ENCODE measurements at places on chromosomes 2 and 18. TPM values are rescaled to one million over a fixed set of nuclear protein-coding genes. Genes with fewer than 3 reads are reported as not detected.

- no peak overlapping the region for H3K27ac ChIP-seq
- H3K36me3 ChIP-seq, result no peaks in the 10 kb centered on the region
- H3K27me3 ChIP-seq, result peaks cover 81% of the 10 kb centered on the region
- H3K4me1 ChIP-seq, result peaks cover 10% of the 10 kb centered on the region
- no peak for DNase-seq
Measured at GRCh38 chr18:13217971-13218367, 591 bp upstream of the LDLRAD4 start.

DNA sequence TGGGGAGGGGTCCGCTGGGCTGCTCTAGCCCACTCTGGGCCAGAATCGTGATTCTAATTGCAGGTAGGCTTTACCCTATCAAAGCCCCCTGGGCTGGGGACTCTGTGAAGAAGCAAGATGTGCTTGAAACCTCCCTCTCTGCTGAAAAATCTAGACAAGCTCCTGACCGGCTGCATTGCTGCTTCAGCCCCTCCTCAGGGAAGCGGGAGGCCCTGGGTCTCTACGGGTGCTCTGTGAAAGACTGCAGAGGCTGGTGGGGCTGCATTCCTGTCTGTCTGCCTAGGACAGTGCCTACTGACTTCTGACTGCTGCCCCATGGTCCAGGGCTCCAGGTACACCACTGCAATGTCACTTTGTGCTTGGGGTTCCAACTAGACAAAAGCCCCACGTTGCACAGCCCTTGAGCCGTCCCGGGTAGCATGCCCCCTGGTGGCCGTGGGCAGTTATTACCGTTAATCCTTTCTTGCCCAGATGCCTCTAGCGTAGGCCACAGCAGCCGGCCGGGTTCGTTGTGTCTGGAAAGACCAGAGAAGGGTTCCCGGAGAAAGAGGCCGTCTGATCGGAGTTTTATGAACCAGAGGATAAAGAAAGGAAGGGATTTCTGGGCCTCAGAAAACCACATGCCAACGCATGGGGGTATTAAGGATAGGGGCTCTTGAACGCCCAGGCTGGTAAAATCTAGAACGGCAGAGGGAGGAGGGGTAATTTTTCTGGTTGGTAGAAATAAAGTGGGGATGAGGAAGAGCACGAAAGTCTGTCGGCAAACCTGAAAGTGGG lies 15.9 kb upstream of the C1QL2 start:
- H3K4me1 ChIP-seq, result no peaks in the 10 kb centered on the region
- H3K27me3 ChIP-seq, result peaks cover 11% of the 10 kb centered on the region
- H3K36me3 ChIP-seq, result no peaks in the 10 kb centered on the region
- no peak for DNase-seq

- no peak overlapping the region for H3K27ac ChIP-seq
- peaks cover 5% of the 10 kb centered on the region for H3K27me3 ChIP-seq
- H3K4me3 ChIP-seq, result no peak overlapping the region
Measured at GRCh38 chr2:236982693-236983455, 102.8 kb upstream of the COPS8 start.

- no peak overlapping the region for H3K27ac ChIP-seq
- no peaks in the 10 kb centered on the region for H3K27me3 ChIP-seq
- no peaks in the 10 kb centered on the region for H3K36me3 ChIP-seq
- no peaks in the 10 kb centered on the region for H3K4me1 ChIP-seq
- no peak overlapping the region for H3K4me3 ChIP-seq
Measured at GRCh38 chr2:154455866-154456265, 242.6 kb upstream of the KCNJ3 start.

DNA sequence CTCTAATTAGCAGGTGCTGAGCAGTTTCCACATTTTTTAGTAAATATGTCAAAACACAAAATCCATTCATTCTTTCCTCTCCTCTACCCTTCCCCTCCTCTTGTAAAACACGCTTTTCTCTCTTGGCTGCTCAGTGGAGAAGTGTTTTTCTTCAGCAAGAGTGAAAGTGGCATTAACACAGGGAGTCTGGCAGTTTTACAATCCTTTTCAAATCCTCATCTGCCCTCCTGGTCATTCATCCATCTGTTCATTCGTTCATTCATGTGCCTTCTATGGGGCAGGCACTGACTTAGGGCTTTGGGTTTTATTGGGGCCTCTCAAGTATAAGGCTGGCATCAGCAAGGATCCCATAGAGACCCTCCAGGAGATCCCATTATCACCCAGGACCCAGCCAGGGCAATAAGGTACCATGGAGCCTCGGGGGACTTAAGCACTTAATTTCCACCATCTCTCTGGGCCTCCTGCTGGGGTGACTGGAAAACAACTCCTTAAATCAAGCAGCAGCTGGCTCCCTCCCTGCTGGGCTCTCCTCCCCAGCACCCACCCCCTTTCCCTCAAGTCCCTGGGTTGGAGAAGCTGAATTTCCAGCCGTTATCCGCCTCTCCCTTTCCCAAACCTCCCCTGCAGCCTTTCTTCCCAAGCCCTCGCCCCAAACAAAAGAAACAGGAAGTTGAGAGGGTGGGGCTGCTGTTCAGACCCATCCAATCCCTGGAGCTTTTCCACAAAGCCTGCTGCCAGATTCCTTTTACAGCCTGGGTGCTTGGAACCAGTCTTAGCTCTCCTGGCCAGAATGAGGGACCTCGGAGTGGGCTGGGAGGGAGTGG lies 32.6 kb downstream of the MARCHF4 start:
- peaks cover 41% of the 10 kb centered on the region for H3K27me3 ChIP-seq
- H3K36me3 ChIP-seq, result no peaks in the 10 kb centered on the region
- DNase-seq, result no peak

- no peaks in the 10 kb centered on the region for H3K27me3 ChIP-seq
- H3K27ac ChIP-seq, result no peak overlapping the region
- no peak for DNase-seq
- no peak overlapping the region for H3K4me3 ChIP-seq
- H3K4me1 ChIP-seq, result peaks cover 17% of the 10 kb centered on the region
- H3K36me3 ChIP-seq, result no peaks in the 10 kb centered on the region
Measured at GRCh38 chr18:44594799-44595467, 85.8 kb upstream of the SETBP1 start.

DNA sequence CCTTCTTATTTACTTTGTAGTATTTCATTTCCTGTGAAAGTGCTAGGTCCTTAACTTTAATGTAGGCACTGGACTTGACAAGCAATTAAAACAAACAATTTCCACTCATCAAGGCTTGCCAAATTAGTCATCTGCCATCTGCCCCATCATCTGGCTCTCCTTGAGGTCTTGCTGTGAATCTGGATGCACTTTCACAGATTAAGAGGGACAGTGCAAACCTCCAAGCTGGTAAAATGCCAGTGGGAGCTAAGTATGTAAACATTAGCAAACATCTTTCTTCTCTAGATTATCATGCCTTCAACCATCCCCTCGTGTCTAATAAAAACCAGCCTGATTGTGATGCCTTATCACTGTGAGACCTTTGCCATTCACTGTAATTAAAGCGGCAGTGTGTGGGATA lies 402.9 kb downstream of the ERBB4 start:
- H3K27me3 ChIP-seq, result no peaks in the 10 kb centered on the region
- DNase-seq, result no peak
- no peaks in the 10 kb centered on the region for H3K36me3 ChIP-seq
- H3K4me3 ChIP-seq, result no peak overlapping the region
- no peaks in the 10 kb centered on the region for H3K4me1 ChIP-seq

- no peaks in the 10 kb centered on the region for H3K36me3 ChIP-seq
- H3K27ac ChIP-seq, result no peak overlapping the region
- H3K4me3 ChIP-seq, result peak overlapping the region; percentile 20
Measured at GRCh38 chr18:70693246-70693645, 404.4 kb downstream of the SOCS6 start.

DNA sequence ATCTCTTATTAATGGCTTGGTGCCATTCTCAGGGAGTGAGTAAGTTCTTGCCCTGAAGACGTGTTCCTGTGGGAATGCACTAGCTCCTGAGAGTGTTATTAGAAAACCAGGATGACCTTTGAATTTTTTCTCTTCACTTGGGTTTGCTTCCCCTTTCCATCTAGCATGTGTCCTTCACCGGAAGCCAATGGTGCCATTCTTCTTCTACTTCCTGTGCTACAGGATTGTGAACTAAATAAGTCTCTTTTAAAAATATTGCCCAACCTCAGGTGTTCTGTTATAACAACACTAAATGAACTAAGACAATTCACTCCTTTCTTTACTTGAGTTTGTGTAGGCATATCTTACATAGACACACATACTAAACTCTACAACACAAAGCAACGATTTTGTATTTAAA lies 447.0 kb downstream of the SOX11 start:
- H3K4me1 ChIP-seq, result no peaks in the 10 kb centered on the region
- no peak for DNase-seq
- no peak overlapping the region for H3K27ac ChIP-seq
- no peak overlapping the region for H3K4me3 ChIP-seq
- peaks cover 6% of the 10 kb centered on the region for H3K36me3 ChIP-seq

DNA sequence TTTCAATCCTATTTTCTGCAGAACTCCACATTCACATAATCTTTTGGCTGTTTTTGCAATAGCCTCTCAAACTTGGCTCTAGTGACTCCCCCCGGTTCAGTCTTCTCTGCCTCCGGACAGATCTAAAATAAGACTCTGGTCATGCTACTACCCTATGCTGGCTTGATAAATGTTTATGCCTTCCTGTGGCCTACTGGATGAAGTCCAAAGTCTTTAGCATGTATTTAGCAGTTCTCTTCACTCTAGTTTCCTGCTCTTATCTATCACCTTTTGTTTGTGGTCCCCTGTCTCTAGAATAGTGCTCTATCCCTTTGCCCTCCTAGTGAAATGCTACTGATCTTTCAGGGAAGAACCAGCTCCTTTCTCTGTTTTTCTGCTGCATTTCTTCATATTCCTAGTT lies 14.4 kb downstream of the ADCYAP1 start:
- peaks cover 53% of the 10 kb centered on the region for H3K27me3 ChIP-seq
- H3K27ac ChIP-seq, result no peak overlapping the region
- no peak for DNase-seq
- H3K4me3 ChIP-seq, result no peak overlapping the region
- no peaks in the 10 kb centered on the region for H3K36me3 ChIP-seq

- no peaks in the 10 kb centered on the region for H3K36me3 ChIP-seq
- no peaks in the 10 kb centered on the region for H3K27me3 ChIP-seq
- no peaks in the 10 kb centered on the region for H3K4me1 ChIP-seq
- no peak overlapping the region for H3K4me3 ChIP-seq
- DNase-seq, result no peak
Measured at GRCh38 chr18:21930177-21930576, 189.6 kb downstream of the MIB1 start.

- H3K27ac ChIP-seq, result no peak overlapping the region
- H3K4me1 ChIP-seq, result peaks cover 11% of the 10 kb centered on the region
- no peak for DNase-seq
- H3K36me3 ChIP-seq, result peaks cover 3% of the 10 kb centered on the region
- peaks cover 28% of the 10 kb centered on the region for H3K27me3 ChIP-seq
Measured at GRCh38 chr18:44143072-44143471, 537.6 kb upstream of the SETBP1 start.

- H3K4me1 ChIP-seq, result no peaks in the 10 kb centered on the region
- H3K27me3 ChIP-seq, result no peaks in the 10 kb centered on the region
- no peak for DNase-seq
- peaks cover 17% of the 10 kb centered on the region for H3K36me3 ChIP-seq
Measured at GRCh38 chr2:37263839-37264238, 32.4 kb downstream of the NDUFAF7 start.

GRCh38 chr18:70553245-70553935 lies 264.5 kb downstream of the SOCS6 start:
- H3K4me1 ChIP-seq, result no peaks in the 10 kb centered on the region
- H3K4me3 ChIP-seq, result no peak overlapping the region
- H3K36me3 ChIP-seq, result no peaks in the 10 kb centered on the region
- H3K27me3 ChIP-seq, result no peaks in the 10 kb centered on the region
- DNase-seq, result no peak
- no peak overlapping the region for H3K27ac ChIP-seq

DNA sequence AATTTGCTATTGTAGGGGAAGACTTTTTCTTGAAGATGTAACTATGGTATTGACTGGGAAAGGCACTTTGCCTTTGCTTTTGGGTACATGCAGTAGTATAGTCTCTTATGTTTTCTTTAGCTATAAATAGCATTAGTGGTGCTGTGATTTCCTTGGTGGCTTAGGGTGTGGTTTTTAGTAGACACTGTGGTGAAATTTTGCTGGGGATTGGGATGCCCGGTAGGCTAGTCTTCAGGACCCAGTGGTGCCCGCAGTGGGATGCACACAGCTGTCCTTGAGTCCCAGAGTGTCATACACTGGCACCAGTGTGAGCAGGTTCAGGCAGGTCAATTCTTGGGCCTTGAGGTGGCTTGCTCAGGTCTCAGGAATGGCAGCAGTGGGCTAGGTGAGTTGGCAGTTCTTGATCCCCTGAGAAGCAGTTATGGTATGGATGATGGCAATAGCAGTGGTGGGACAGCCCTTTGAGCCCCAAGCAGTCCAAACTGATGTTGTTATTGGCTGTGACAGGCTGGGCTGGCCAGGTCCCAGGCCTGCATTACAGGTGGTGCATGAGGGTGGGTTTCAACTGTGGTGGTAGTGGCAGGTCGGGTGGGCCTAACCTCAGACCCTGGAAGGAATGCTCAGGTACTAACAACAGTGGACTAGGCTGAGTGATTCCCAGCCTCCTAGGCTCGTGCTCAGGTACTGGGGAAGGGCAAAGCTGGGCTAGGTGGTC lies 124.3 kb downstream of the XRCC5 start:
- peaks cover 4% of the 10 kb centered on the region for H3K36me3 ChIP-seq
- no peak overlapping the region for H3K4me3 ChIP-seq
- peak; percentile 43 for DNase-seq
- H3K27me3 ChIP-seq, result no peaks in the 10 kb centered on the region

GRCh38 chr2:76633276-76633921 lies 888.8 kb downstream of the LRRTM4 start:
- no peaks in the 10 kb centered on the region for H3K36me3 ChIP-seq
- H3K27ac ChIP-seq, result no peak overlapping the region
- H3K27me3 ChIP-seq, result no peaks in the 10 kb centered on the region

Gene PEX13
- total RNA-seq, result 28.9 TPM

Gene TEKT4
- total RNA-seq, result 0.34 TPM

Gene CHRNG
- total RNA-seq, result 0.87 TPM

Gene SALL3
- 0.21 TPM for total RNA-seq

Gene STK36
- 60.4 TPM for total RNA-seq
